ENCODE measurements at places on chromosomes 2 and 18. TPM values are rescaled to one million over a fixed set of nuclear protein-coding genes. Genes with fewer than 3 reads are reported as not detected.

DNA sequence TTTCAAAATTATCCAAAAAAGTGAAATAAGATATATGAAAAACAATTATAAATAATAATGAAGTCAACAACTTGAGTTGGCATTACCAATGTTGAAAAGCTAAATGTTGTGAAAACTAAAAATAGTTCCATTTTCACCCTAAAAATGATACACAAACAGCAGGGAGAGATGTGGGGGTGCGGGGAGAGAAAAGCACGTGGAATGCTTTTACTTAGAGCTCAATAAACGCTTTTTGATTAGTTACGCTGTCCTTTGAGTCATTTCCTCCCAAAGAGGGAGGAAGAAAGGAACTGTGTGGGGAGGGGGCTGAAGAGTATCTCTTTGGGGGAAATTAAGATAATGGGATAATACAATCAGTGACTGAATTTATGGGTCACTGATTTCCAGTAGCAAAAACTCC is 29.2 kb downstream of the ZNF521 start:
- DNase-seq = no peak
- H3K4me1 ChIP-seq = no peaks in the 10 kb centered on the region
- no peak overlapping the region for H3K27ac ChIP-seq
- H3K27me3 ChIP-seq = peaks cover 6% of the 10 kb centered on the region
- no peak overlapping the region for H3K4me3 ChIP-seq

GRCh38 chr2:152240559-152241231 is 65.1 kb upstream of the STAM2 start:
- no peak for DNase-seq
- no peak overlapping the region for H3K4me3 ChIP-seq
- H3K27ac ChIP-seq = no peak overlapping the region
- H3K36me3 ChIP-seq = no peaks in the 10 kb centered on the region
- no peaks in the 10 kb centered on the region for H3K4me1 ChIP-seq
- peaks cover 4% of the 10 kb centered on the region for H3K27me3 ChIP-seq

- peaks cover 17% of the 10 kb centered on the region for H3K27me3 ChIP-seq
- H3K36me3 ChIP-seq = no peaks in the 10 kb centered on the region
- no peak overlapping the region for H3K27ac ChIP-seq
- H3K4me3 ChIP-seq = no peak overlapping the region
- peaks cover 2% of the 10 kb centered on the region for H3K4me1 ChIP-seq
Observed at GRCh38 chr2:11681722-11682589, 12.0 kb upstream of the NTSR2 start.

The SLC4A3 gene
- total RNA-seq = not detected
